ENCODE measurements at places on chromosomes 13 and 19.

GRCh38 chr13:113046883-113047244 lies 58.7 kb upstream of the F7 start:
- peak; percentile 7 for DNase-seq

- no peak for DNase-seq
These were observed 1.5 kb upstream of the PRR12 start for GRCh38 chr19:49589502-49589905.

GRCh38 chr13:80563439-80563838 lies 222.5 kb upstream of the SPRY2 start:
- DNase-seq = no peak

DNA sequence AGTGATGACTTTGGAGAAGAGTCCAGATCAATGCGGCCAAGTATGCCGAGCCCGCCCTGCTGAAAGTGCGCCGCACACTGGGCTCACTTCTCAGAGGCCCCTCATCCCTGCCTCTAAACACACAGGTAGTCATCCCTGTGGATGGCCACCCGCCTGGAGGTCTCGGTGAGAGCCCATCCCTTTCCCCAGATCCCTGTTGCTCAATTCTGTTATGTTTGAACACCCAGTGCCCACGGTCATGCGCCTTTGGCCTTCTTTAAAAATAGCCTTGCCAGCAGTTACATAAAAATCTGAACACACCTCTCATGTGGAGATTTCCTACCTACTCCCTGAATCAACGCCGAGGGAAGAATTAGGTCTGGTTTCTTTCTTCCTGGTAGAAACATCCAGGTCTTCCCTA lies 11.9 kb downstream of the ELAVL1 start:
- DNase-seq = peak; percentile 38

- DNase-seq = no peak
These were observed 955 bp downstream of the IL4I1 start for GRCh38 chr19:49895566-49896297.

DNA sequence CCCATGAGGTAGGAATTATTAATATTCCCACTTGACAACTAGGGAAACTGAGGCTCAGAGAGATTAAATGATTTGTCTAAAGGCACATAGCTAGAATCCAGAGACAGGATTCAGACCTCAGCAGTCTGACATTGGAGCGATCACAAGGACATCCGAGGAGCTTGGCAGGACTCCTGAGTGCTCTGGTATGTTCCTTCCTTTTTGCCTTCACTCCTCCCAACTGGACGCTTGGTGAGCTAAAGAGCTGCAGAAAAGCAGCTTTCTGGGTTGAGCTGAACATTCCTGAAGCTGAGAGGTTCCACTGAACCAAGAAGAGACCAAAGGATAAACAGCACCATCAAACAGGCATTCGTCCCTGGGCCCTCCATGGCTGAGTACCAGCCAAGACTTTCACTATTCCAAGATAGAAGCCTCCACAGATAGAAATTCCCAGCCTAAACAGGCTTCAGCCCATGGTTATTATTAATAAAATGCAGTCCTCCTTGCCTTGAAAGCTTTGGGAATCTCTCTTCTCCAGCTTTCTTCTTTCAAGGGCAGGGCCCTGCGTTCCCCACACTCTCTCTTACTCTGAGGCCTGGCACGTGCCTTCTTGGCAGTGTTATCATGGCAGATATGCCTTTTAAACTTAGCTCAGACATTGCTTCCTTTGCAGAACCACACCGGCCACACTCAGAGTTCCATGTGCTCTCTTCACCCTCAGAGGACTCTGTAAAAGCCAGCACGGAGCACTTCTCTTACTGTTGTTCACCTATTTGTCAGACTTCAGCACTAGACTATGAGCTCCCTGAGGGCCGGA lies 97.1 kb downstream of the CYSLTR2 start:
- peak; percentile 68 for DNase-seq

DNA sequence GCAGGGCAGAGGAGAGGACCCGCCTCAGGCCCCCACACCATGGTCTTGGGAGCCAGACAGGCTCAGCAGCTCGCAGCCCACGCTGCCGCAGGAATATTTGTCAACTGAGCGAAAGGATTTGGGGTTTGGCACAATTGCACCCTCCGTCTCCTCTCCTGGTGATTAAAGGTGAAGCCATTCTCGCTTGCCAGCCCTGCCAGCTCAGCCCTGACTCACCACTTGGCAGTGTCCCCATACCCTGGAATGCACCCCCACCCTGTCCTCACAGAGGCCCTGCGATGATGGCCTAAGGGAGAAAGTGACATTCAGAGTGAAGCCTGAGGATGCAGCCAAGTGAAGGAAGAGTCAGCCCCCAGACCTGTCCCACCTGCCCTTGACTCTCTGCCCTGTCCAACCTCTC lies 18.8 kb downstream of the CYTH2 start:
- peak; percentile 77 for DNase-seq

Measured in left ventricle myocardium superior (tissue), 1 donor.